Mesothelial cell of epicardium (in vitro differentiated cells): ENCODE measurements at places on chromosomes 12 and 14.

GRCh38 chr14:71602524-71602923, 329.7 kb upstream of the RGS6 start:
- DNase-seq = no peak

GRCh38 chr14:89640141-89640540, 223.1 kb upstream of the FOXN3 start:
- DNase-seq = no peak

DNA sequence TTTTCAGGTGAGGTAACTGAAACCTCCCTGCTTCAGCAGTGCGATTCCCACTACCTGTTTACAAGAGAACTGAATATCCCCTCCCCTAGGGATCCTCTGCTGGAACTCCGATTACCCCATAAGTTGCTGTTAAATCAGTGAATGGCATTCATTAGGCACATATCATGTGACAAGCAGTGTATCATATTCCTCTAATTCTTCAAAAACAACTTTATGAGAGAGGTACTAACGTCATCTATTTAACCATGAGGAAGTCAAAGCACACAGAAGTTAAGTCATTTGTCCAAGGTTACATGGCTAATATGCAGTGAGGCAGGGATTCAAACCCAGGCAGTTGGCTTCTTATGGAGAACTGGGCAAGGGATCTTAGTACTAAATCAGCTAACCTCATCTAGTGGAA, 43.9 kb upstream of the PCED1B start:
- DNase-seq = no peak

DNA sequence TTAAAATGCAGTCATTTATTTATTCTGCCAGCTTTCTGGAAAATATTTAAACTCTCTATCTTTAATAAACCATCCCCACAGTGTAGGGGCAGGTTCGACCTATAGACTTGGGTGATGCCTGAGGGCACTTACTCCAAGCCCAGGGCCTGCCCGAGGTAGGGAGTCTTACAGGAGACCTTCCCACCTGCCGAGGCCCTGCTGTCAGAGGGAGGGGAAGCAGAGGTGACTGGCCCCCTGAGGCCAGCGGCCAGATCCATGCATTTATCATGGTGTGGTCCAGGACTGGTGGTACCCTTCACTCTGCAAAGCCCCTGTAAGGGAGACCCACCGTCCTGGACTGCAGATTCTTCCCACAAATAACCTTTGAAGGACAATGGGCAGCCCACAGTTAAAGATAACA, 7.6 kb downstream of the EML1 start:
- DNase-seq = no peak

- no peak for DNase-seq
These were observed 37.1 kb downstream of the TGFB3 start for GRCh38 chr14:75944607-75945241.

DNA sequence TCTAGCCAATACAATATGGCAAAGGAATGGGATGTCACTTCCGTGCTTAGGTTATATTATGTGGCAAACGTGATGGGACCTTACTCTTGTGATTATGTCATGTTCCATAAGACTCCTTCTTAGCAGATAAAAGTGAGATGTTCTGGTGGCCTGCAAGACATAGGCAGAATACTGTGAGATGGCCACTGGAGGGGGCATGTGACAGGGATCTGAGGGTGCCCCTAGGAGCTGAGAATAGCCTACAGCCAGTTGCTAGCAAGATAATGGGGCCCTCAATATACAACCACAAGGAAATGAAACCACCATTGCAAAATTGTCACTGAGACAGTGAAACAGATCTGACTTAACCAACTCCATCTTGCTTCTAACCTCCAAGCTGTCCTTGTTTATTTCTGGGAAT, 151.4 kb upstream of the SSTR1 start:
- DNase-seq = no peak

GRCh38 chr14:59905188-59905587, 14.8 kb upstream of the LRRC9 start:
- DNase-seq = no peak

GRCh38 chr14:50941151-50941550, 3.1 kb downstream of the PYGL start:
- DNase-seq = no peak

DNA sequence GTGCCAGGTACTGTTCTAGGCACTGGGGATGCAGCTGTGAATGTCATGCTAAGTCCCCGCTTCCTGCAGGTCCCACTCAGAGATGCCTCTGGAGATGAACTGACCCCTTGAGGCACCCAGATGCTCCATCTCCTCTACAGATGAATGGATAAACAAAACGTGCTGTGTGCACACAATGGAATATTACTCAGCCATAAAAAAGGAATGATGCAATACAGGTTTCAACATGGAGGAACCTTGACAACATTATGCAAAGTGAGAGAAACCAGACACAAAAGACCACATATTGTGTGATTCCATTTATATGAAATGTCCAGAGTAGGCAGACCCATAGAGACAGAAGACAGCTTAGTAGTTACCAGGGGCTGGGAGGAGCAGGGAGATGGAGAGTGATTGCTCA, 320.1 kb upstream of the DIO3 start:
- no peak for DNase-seq

DNA sequence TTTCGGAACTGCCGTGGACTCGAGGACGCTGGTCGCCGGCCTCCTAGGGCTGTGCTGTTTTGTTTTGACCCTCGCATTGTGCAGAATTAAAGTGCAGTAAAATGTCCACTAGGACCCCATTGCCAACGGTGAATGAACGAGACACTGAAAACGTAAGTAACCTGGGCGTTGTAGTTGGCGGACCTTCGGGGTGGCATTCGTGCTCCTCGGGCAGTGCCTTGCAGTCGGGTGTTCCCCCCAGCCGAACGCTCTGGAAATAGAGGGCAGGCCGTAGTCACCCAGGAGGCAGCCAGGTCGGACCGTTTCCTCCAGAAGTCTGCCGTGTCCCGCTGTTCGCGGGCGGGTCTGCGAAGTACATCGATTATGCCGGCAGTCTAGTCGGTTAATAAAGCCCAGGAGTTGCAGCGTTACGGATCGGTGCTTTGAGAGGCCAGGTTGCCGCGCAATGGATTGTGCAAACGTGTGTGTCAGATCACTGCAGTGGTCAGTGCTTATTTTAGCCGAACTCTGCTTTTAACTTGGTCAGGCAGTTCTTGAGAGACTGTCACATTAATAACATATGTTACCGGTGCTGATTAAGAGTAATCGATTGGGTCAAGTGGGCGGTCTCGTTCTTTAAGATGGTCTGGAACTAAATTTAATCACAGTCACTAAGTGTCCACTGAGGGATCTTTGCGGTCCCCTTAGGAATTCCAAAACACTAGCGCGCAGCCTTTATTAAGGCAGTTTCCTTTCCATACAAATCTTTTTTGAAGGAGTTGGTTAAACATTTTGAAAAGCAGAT, 906 bp downstream of the MARK3 start:
- peak; percentile 52 for DNase-seq

DNA sequence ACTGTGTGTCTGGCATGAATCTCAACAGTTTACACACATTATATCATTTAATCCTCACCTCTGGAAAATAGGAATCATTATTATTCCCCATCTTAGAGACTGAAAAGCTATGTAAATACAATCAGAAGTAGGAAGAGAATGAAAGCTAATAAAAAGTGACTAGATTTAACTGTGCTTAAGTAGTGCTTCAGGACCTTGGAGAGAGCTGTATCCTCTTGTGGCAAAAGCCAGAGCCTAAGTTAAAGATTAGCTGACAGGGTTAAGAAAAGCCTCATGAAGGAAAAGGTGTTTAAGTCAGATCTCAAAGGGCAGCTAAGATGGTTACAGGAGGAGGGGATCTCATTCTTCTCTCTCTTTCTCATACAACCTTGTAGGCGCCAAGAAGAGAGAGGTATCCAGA, 65.3 kb upstream of the TMEM233 start:
- DNase-seq = no peak

DNA sequence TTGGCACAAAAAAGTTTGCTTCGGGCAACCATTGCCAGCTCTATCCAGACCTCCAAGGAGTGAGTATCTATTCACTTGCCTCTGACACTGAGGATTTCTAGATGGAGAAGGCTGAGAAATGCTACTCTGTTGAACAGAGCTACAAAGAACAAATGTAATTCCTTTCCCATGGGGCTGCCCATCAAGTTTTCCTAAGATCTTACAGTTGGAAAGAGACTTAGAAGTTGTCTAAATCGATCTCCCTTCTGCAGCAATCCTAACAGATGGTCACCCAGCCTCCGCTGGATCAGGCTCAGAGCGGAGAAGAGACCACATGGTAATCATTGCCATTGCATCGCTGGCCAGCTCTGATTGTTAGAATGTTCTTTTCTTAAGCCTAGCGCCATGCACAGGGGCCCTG, 110.1 kb upstream of the BCL2L14 start:
- DNase-seq = no peak

DNA sequence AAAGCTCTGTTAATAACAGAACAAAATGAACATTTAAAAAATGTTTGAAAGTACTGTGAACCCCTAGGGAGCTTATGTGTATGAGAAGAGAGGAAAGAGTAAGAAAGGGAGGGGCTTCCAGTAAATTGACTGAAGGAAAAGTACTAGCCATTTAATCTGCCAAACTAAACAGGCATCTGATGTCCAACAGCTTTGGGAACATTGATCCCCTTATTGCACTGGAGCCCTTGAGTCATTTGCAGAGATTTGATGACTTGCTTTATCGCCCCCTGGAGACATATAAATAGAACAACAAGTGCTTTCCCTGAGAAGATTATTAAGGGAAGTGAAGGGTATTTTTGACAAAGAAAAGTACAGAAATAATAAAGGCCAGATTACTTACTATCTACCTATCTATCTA, 319.3 kb upstream of the NOVA1 start:
- DNase-seq = no peak

- DNase-seq = no peak
These were observed 47.4 kb upstream of the ELK3 start for GRCh38 chr12:96146747-96147146.
